ENCODE measurements at places on chromosomes 13 and 19.

DNA sequence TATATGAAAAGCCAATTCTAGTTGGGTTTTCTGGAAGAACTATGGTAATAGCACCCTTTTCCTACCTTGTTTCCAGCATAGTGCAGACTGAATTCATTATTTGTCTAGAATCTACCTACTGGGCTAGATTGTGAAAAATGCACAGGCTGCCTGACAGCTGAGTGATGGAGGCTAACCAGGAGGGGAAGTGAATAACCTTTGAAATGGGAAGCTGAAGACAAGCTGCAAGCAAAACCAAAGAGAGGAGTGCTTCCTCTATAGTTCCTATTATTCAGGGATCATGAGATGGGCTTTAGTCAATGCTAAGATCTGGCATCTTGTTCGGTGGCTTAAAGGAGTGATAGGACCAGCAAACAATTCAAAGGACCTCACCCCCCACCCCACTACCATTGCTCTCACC lies 26.9 kb downstream of the MZT1 start:
- DNase-seq = no peak

- DNase-seq = no peak
Observed at GRCh38 chr13:24500977-24501376, 11.6 kb downstream of the PARP4 start.

DNA sequence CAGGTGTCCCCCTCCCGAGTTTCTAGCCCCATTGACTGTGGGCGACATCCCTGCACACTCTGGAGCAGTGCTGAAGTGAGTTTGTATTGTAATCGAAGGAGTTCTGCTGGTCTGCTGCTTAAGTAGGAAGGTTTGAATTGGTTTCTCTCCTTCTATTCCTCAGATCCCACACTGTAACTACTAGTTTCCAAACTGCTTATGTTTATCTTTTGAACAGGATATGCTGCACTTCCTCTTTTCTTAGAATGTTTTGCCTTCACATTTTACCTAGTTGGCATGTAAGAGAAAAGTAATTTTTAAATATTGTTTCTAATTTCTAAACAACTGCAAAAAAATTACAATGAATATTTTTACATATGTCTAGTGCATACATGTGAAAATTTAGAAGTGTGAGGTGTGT lies 511.8 kb downstream of the KLF12 start:
- no peak for DNase-seq

DNA sequence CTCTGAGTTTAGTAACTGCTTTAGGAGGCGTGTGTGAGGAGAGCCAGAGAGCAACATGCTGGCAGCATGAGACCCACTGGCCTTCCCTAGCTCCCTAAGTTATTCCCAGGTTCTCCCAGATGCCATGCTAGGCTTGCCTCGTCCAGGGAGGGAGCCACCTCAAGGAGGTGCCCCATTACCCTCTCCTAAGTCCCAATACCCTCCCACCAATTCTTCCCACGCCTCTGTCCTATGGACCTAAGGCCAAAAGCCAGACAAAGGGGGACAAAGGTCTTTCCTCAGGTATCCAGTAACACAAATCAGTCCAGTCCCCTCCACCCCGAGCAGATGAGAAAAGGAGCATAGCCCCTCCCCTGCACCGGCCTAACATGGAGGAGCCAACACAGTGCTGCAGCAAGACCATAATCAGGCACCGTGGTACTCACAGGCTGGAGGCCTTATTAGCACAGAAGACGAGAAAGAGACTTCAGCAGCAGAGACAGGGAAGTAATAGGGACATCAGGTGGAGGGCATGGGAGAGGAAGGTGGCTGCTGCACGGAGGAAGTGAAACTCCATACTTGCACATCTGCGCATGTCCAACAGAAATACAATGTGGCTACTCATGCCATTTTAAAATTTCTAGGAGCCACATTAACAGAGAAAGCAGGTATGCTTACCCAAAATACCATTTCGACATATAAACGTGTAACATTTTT lies 46.3 kb downstream of the BRD4 start:
- DNase-seq = peak; percentile 69

DNA sequence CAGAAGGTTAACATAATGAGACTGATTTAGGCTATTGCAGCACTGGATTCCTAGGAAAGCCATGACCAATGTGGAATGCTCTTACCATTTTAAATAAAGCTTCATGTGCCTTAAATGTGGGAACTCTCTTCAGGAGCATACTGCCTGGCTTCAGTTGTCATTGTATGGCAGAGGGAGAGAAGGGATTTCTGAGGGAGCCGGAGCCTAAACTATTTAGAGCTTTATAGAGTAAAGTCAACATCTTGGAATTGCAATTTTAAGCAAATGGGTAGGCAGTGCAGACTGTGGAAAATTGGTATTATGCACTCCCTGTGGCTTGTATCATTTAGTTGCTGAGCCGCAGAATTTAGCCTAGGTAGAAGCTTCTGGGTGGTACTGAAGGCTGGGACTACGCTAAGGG lies 2041.4 kb downstream of the PCDH9 start:
- DNase-seq = no peak

- peak; percentile 79 for DNase-seq
Observed at GRCh38 chr19:6481541-6482342, at the start of gene DENND1C. DENND1C (minus strand) TSS chr19:6481787; CDS start chr19:6481695, 92 bp downstream.

- DNase-seq = peak; percentile 79
Observed at GRCh38 chr19:14048443-14049153, 13.3 kb downstream of the PALM3 start.

- no peak for DNase-seq
Observed at GRCh38 chr19:11361037-11361770, 6.0 kb downstream of the PLPPR2 start.

DNA sequence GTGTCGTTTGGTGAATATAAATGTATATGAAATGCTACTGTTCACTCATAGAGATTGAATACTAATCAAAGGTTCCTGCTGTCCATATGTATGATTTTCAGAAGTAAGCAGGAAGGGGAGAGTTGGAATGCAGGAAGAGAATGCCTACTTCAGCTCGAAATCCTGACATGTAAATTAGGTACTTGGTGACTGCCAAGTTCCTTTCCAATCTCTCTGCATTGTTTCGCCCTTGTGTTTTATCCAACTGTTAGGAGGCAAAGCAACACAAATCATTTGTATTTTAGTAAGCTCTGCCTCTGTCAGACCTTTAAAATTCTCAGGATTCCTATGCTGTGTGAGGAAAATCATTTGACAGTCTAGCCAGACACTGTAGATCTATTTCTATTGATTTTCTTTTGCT lies 9.0 kb downstream of the STARD13 start:
- DNase-seq = no peak

- no peak for DNase-seq
Observed at GRCh38 chr19:31555634-31556215, 206.5 kb upstream of the TSHZ3 start.

DNA sequence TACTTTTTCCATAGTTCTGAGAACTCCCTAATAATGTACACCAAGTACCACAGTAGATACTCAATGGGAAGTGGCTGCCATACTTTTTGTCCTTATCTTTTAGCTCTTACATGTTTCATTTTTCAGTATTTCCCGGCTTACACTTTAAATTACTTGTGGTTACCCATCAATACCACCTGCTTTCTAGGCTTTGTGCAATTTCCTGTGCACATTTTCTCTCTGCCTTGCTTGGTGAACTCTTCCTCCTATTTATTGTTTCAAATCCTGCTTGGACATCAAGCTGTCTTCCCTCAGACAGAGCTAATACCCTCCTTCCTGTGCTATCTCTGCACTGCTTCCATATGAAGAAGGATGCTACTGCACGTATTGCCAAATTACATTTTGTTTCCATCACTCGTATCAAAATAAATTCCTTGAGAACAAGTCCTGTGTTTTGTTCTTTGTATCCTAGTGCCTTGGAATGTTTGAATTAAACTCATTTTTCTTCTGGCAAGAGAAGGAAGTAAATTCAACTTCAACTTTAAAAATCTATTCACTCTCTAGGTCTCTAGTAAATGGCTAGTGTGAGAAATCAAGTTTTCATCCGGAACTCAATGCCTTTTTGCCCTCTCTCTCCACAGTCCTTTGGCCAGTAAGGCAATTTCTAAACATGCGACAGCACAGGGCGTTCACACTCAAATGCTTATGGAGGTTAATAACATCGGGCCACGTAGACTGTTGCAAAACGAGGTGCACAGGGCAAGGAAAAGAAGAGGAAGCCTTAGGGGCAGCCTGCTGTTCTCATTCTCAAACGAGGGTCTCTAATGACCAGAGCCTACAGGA lies 5.6 kb downstream of the ZAR1L start:
- no peak for DNase-seq

DNA sequence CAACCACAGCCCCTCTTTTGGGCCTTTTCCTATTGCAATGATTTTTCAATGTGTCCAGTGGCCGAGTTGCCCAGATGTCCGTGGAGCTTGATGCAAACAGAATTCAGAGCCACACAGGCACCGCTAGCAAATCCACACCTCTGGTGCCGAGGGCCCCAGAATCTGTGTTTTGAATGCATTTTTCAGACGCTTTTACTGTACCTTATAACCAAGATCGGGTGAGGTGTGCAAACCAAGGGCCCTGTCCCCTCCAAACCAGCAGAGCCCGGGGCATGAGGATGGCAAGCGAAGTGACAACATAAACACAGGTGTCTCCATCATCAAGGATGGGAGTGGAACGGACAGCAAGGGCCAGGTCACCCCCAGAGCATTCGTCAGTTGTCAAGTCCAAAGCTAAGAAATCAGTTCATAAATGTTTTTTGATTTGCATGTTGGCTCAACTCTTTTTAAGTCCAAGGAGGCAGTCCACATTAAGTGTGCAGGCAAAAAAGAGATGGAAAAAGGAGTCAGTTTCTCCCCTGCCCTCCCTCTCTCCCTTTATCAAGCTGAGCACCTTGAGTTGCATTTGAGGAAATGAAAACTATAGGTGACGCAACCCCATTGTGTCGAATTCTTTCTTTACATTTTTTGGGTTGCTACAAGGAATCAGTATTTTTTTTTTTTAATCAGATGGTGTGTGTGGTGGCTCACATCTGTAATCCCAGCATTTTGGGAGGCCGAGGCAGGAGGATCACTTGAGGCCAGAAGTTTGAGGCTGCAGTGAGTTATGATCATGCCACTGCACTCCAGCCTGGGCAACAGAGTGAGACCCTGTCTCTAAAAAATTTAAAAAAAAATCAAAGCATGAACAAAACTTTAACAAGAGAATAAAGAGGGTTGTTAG lies 2.9 kb downstream of the CCDC8 start:
- DNase-seq = no peak

- no peak for DNase-seq
Observed at GRCh38 chr19:28020619-28021258, 1192.2 kb downstream of the UQCRFS1 start.

DNA sequence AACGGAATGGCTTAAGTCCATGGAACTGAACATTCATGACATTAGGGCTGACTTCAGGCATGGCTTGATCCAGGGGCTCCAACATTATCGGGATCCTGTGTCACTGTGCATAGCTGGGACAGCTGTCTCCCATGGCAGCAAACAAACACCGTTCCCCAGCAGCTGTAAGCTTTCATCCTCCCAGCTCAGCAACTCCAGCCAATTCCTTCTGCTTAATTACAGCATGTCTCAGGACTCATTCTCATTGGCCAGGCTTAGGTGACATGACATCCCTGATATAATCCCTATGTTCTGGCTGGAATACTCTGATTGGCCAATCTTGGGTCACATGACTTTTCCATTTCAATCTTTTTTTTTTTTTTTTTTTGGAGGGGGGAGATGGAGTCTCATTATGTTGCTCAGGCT lies 10.9 kb upstream of the TLE5 start:
- no peak for DNase-seq

DNA sequence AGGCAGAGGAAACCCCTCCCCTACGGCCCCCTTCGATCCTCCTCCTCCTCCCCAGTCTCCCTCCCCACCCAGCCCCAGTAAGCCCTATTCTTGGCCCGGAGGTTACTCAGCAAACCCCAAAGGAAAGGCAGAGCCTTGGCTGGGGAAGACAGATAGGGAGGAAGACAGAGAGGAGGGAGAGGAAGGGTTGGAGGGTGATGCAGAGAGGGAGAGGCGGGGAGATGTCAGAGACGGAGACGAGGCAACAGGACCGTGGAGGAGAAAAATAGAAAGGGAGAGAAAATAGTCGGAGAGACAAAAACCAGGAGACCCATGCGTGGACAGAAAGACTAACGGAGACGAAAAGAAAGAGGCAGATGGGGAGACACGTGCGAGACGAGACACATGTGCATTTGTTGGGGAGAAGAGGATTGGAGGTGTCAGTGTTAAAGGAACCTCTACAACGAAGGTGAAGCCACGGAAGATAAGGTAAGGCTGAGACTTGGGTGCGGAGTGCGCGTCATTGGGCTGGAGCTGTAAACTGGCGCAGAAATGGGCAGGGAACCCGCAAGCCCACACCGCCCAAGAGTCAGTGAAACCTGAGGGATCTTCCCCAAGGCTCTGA lies 2.9 kb downstream of the TGFB1 start:
- no peak for DNase-seq

GRCh38 chr13:84096216-84096615 lies 213.9 kb upstream of the SLITRK1 start:
- no peak for DNase-seq

DNA sequence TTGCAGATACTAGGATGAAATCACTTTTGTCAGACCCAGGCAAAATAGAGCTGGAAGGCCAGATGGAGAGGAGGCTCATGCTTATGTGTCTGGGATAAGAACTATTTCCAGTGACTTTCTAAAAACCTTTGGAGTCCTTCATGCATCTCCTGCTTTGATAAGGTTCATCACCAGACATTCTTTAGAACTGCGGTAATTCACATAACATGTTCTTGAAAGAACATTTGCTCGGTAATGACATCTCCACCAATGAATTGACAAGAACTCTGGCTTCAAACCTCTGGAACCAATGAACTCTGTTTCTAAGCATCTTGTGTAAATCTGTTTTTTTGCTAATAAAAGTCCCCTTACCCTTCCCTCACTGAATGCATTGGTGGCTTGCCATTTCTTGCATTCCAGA lies 112.0 kb upstream of the KL start:
- DNase-seq = no peak

DNA sequence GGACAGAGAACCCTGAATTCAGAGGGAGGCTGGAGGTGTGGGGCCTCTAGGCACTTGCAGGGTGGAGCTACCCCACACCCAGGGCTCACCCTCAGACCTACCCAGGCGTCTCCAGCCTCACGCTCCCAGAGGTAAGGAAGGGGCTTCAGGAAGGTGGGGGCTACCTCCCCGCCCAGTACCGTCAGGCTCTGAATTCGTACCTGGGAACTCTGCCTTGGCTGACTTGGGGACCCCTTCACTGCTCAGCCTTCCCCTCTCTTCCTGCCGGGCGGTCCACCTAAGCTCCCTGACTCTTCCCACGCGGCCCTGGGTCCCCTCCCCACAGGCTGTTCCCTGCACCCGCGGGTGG lies 28.5 kb upstream of the PARP4 start:
- DNase-seq = no peak

- DNase-seq = no peak
Observed at GRCh38 chr13:63184693-63185092, 1769.0 kb upstream of the PCDH20 start.

DNA sequence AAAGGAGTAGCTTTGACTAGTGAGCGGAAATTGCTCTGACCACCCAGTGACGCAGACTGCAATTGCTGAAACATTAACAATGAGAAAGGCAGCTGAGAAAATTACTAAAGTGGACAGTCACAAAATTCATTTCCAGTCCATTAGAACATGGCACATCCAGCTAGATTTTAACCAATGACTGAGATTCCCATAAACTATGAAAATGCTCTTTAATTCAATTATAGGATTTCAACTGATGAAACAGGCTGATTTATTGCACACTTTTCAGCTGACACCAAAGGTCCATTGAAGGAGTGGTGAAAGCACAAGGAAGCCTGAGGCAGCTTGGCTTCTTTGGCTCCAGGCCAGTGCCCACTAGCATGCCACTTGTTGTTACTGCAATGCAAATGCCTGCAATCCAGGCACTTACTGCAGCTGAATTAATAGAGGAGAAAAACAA lies 933.4 kb downstream of the SLITRK6 start:
- no peak for DNase-seq

Data from CD4-positive, alpha-beta T cell treated with Interleukin-4 for 1 hour (primary cell).